IMR-90 (cell line): ENCODE measurements at places on chromosomes 2 and 18. TPM values are rescaled to one million over a fixed set of nuclear protein-coding genes. Genes with fewer than 3 reads are reported as not detected.

- H3K27me3 ChIP-seq = peaks cover 7% of the 10 kb centered on the region; the same call in 1 of the 2 replicates
- no peaks in the 10 kb centered on the region for H3K36me3 ChIP-seq
- H3K27ac ChIP-seq = no peak overlapping the region
- H3K4me3 ChIP-seq = no peak overlapping the region
- H3K4me1 ChIP-seq = no peaks in the 10 kb centered on the region
These were observed 23.0 kb downstream of the ARHGAP15 start for GRCh38 chr2:143152219-143152618.

DNA sequence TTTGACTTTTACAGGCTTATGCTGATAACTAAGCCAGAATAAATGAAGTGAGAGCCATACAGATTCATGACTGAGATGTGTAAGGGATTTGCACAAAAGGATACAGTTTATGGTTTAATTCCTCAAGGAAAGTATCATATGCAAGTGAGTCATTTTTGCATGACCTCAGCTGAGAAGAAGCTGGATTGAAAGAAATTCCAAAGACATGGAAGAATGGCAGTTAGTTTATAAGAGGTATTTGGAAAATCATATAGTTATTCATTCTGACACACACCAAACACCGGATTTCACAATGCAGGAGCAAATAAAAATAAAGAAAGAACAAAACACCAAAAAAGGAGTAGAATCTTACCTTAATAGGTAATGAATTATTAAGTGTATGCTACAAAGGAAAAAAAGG, 83.2 kb upstream of the RND3 start:
- no peak overlapping the region for H3K4me3 ChIP-seq
- peak; percentile 96 for DNase-seq
- H3K36me3 ChIP-seq = no peaks in the 10 kb centered on the region
- peak overlapping the region; percentile 98; the same call in 1 of the 2 replicates for H3K27ac ChIP-seq

GRCh38 chr2:1791006-1791605, 46.8 kb upstream of the PXDN start:
- H3K27ac ChIP-seq = peak overlapping the region; percentile 61; the same call in 1 of the 2 replicates
- no peak for DNase-seq
- no peaks in the 10 kb centered on the region for H3K36me3 ChIP-seq
- no peaks in the 10 kb centered on the region for H3K27me3 ChIP-seq

DNA sequence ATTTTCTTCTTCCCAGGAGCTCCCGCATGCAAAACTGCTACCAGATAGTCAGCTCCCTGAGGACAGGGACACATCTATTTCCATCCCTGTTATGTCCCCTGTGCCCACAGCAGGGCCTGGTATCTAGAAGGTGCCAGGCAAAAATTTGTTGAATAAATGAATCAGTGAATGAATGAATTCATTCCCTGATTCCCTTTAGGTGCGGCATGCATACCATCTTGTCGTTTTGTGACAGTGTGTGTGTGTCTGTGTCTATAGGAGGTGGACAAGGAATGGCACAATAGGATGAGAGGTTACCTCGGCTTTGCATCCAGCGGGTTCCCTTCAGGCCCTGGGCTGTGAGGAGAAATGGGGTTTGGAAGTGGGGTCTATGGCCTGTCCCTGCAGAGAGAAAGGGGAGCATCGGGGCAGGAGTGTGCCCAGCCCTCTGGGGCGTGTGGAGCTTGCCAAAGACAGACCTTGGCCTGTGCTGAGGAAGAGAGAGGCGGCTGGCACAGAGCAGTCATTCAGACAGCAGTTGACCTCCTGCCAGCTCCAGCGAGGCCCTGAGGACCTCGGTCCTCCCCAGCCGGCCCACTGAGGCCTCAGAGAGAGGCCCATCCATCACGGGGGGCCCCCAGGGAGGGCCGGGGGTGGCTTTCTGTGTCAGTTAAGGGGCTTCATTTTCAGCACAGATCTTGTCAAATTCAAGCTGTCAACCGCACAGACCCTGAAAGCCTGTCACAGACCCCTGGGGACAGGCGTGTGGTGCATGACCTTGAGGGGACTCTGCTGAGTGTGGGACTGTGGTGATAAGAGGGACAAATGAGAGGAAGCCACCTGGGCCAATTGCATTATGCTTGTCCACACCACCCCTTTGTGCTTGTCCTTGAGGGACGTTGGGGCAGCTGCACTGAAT, 125.9 kb upstream of the CXCR4 start:
- no peak overlapping the region for H3K27ac ChIP-seq
- H3K4me1 ChIP-seq = no peaks in the 10 kb centered on the region
- no peaks in the 10 kb centered on the region for H3K36me3 ChIP-seq
- no peak overlapping the region for H3K4me3 ChIP-seq
- DNase-seq = no peak

- no peak overlapping the region for H3K4me3 ChIP-seq
- H3K27me3 ChIP-seq = no peaks in the 10 kb centered on the region
- DNase-seq = no peak
- peaks cover 12% of the 10 kb centered on the region for H3K4me1 ChIP-seq
- H3K36me3 ChIP-seq = no peaks in the 10 kb centered on the region
These were observed 190.5 kb downstream of the ZFP36L2 start for GRCh38 chr2:43035922-43036321.

DNA sequence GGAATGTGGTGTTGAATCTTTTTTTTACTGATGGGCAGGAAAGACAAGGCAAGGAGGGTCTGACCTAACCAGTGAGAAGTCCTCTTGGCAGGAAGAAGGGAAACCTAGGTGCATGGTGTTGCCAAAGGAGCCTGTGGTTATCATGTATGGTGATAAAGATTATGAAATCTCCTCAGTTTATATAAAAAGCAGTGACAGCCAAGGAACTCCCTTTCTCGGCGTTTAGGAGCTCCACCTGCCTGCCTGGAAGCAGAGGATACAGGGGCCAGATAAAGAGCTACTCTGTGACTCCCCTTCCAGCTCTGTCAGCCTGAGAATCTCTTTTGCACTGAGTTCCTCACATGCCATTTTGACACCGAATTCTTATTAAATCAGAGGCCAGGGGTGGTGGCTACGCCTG, 26.1 kb downstream of the COLEC12 start:
- H3K27ac ChIP-seq = no peak overlapping the region
- H3K4me3 ChIP-seq = no peak overlapping the region
- H3K36me3 ChIP-seq = no peaks in the 10 kb centered on the region
- H3K4me1 ChIP-seq = peaks cover 19% of the 10 kb centered on the region
- no peaks in the 10 kb centered on the region for H3K27me3 ChIP-seq

GRCh38 chr2:70895249-70895648, 40.5 kb upstream of the ATP6V1B1 start:
- H3K27ac ChIP-seq = no peak overlapping the region
- no peaks in the 10 kb centered on the region; the same call in 1 of the 2 replicates for H3K4me1 ChIP-seq
- no peaks in the 10 kb centered on the region for H3K36me3 ChIP-seq
- DNase-seq = no peak
- peaks cover 98% of the 10 kb centered on the region for H3K27me3 ChIP-seq

Gene CHRNA1
- total RNA-seq = 0.56 and 0.90 TPM in 2 replicates

Gene FOXD4L1
- total RNA-seq = not detected in 2 replicates

Gene IFT172
- total RNA-seq = 23.1 and 25.5 TPM in 2 replicates
